ENCODE measurements at places on chromosomes 1 and 21.

- no peak for DNase-seq
Observed at GRCh38 chr1:17156108-17156507, 36.9 kb upstream of the PADI2 start.

GRCh38 chr1:202291001-202291400 lies 50.7 kb downstream of the UBE2T start:
- no peak for DNase-seq

- no peak for DNase-seq
Observed at GRCh38 chr1:244052016-244052727, 1.1 kb downstream of the ZBTB18 start.

DNA sequence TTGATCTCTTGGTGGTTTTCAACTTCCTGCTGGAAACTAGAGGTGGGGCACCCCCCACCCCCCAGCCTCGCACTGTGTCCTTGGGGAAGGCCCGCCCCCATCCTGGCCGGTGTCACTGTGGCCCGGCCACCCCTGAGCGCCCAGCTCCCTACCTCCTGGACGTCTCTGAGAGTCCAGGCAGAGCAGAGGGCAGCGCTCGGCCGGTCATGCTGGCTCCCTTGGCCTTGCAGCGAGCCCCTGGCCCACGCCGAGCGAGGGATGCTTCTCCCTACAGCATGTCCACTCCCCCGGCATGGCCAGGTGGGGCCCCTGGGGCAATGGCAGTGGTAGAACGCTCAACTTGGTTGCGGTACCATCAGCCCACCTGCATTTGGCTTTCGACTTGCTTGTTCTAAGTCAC lies 28.7 kb upstream of the TRAPPC10 start:
- no peak for DNase-seq

DNA sequence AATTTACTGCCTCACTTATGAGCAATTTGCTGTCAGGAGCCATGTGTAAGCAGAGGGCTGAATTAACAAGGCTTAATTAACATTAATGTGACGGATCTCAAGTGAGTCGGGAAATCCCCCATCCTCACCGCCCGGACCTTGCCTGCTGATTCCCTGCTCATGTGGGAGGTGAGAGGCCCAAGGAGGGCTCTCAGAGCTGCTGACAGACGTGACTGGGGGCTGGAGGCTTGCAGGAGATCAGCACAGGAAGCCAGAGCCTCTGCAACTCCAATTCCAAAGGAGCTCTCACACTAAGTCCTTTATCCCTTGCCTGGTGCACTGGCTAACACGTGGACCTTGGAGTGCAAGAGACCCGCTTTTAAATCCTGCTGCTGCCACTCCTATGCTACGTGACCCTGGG lies 19.4 kb downstream of the LRP8 start:
- no peak for DNase-seq

- DNase-seq: no peak
Observed at GRCh38 chr1:25504706-25505595, 38.5 kb upstream of the LDLRAP1 start.

- no peak for DNase-seq
Observed at GRCh38 chr21:38955495-38955894, 149.8 kb downstream of the ETS2 start.

- no peak for DNase-seq
Observed at GRCh38 chr1:97680470-97680869, 240.4 kb downstream of the DPYD start.

GRCh38 chr1:239185245-239185619 lies 201.1 kb upstream of the CHRM3 start:
- DNase-seq: no peak

DNA sequence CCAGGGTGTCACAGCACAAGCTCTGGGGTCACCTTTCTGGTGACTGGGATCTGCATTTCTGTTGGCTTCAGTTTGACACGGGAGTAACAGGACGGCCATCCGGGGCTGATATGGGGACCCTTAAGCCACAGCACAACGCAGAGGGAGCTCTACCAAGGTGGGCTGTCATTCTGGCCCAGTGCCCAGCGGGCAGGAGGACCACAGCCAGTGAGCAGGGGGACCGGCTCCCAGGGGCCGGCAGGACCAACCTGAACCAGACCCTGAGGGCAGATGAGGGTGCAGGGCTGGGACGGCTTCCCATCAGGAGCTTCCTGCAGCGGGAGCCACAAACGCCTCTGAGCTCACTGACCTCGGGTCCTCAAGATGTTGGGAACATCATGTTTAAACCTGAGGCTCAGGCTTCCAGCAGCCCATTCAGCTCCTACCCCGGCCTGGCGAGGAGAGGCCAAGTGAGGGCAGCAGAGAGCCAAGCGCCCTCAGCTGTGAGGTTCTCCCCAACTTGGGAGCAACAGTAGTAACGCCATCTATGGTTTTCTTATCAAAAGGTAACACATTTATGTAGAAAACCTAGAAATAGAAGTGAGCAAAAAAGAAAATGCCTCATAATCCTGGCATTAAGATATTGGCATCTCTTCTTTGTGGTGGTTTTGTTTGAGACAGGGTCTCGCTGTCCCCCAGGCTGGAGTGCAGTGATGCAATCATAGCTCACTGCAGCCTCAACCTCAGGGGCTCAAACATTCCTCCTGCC lies 26.8 kb downstream of the TMEM201 start:
- DNase-seq: no peak

DNA sequence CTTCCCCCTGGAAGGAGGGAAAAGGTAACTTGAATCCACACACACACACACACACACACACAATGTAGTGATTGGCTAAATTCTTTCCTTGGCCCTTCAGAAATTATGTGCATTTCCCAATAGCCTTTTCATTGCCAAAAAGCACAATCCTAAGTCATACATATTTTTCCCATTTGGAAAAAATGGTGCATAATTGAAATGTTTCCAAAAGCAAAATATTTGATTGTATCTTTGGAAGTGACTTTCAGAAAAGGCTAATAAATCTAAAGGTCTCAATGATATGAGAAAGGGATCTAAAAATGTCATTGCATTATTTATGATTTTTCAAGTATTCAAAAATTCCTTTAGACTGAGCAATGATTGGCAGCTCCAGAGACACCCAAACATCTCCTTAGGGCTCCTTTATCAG lies 43.5 kb upstream of the NEK7 start:
- no peak for DNase-seq

DNA sequence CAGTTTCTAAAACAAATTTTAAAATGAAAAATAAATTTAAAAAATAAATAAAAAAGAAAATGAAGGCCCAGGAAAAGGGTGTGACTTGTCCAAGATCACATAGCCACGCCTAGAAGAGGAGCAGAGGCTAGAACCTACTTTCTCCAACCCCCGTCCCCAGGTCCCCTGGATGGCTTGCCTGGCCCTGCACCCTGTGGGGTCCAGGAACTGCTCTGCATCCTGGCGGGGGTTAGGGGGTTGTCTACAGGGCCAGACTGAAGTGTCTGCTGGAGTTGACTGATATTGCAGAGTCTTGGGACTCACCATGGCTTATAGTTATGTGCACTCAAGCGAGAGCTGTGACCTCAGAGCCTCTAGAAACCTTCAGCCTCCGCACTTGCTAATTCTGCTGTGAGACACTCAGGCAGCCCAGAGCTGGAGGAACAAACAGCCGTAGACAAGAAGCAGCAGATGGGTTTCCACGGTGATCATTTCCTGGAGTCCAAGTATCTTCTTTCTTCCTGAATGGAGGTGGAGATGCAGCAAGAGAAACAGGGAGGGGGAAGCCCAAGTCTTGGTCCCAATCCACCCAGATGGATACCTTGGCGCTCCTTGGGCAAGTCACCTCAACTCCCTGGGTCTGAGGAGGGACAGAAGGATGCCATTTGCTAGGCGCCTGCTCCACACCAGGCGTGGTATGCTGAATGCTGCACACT lies 5.2 kb upstream of the EXTL1 start:
- no peak for DNase-seq

DNA sequence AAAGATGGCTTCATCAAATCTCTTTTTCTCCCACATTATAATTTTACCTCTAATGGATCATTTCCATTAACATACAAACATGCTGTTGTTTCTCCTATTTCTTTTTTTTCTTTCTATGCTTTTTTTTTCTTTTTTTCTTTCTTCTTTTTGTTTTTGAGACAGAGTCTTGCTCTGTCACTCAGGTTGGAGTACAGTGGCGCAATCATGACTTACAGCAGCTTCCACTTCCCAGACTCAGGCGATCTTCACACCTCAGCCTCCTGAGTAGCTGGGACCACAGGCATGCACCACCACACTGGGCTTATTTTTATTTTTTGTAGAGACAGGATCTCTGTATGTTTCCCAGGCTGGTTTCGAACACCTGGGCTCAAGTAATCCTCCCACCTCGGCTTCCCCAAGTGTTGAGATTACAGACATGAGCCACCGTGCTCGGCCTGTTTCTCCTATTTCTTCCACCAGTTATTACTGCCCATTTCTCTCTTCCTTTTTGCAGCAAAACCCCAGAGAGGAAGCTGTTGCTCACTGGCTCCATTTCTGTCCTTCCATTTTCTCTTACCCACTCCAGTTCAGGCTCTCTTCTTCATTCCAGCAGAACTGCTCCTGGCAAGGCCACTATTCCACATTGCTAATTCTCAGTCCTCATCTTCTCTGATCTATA lies 32.1 kb upstream of the OPRD1 start:
- DNase-seq: no peak

DNA sequence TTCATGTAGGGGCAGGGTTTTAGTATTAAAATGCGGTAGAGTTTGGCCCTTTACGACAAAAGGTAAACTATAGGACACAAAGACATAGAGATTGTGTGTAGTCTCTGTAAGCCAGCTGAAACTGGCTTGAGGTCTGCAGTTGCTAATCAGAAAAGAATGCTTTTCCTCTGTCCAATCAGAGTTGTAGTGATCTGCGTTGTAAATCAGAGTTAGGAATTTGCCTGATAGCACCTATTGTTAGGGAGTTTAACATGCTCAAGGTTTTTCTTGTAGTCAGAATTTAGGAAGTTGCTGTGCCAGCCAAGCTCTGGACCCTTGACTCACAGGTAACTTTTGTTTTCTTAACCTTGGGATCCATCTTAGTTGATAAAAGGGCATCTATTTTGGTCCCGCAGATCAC lies 61.2 kb upstream of the VTCN1 start:
- no peak for DNase-seq

GRCh38 chr1:153515504-153516394 lies 20.0 kb downstream of the S100A6 start:
- DNase-seq: no peak

GRCh38 chr1:221875004-221875330 lies 133.1 kb upstream of the DUSP10 start:
- no peak for DNase-seq

- no peak for DNase-seq
Observed at GRCh38 chr21:20086508-20086907, 911.7 kb upstream of the NCAM2 start.

DNA sequence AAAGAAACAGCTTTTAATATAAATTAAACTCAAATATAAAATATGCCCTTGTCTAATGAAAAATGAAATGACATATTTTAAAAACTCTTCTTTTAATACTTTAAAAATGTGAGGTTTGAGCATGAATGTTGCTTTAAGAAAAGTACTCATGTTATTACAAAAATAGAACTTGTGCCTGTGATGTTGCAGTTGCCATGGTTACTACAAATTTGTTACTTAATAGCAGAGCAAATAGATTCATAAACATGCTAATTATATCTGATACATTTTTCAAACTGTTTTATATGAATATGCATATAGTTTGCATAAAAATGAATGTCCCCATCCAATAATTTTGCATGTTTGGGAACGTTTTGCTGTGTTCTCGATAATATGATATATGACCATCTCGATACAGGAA lies 152.3 kb upstream of the DPYD start:
- DNase-seq: no peak

GRCh38 chr1:159881622-159882526 lies 18.1 kb downstream of the CFAP45 start:
- DNase-seq: no peak

DNA sequence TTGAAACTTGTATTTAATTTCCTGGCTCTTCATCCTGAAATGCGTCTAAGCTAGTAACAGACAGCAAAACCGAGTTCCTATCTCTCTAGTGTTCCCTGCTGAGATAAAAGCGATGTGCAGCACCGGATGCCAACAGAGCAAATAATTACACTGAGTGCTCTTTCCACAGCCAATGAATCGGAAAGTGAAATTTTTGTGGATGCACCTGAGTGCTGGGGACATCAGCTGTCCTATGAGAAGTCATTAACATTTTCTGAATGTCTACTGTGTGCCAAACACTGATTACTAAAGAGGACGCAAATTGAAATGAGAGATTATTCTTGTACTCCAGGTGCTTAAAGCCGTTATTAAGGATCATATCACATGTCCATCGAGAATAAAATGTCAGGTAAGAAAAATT lies 278.0 kb downstream of the RGS7 start:
- no peak for DNase-seq

DNA sequence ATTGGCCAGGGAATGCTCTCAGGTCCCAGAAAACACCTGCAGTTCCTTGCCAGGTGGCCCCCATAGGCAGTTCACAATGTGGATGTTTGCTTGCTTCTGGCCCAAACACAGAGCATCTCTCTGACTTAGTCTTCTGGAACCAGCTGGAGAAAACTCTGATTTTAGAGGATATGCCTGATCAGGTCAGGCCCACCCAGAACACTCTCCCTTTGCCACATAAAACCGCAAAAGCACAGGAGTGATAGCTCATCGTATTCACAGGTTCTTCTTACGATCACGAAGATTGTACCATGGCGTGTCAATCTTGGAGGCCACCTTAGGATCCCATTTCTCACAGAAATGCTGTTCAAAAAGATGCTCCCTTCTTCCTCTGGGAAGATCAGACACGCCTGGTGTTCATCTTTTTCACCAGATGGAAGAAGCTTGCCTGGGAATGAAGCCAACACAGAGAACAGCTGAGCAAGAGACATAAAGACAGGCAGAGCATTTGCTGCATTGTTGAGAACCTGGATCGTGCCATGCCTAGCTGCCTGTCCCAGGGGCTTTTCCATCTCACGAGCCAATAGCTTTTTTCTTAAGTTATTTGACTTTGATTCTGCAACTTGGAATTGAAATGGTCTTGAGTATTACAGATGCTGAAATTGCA lies 11.6 kb upstream of the CD247 start:
- DNase-seq: no peak

- DNase-seq: no peak
Observed at GRCh38 chr1:198175423-198176170, 18.8 kb downstream of the NEK7 start.

- DNase-seq: no peak
Observed at GRCh38 chr1:151817353-151817730, 12.1 kb upstream of the LINGO4 start.

DNA sequence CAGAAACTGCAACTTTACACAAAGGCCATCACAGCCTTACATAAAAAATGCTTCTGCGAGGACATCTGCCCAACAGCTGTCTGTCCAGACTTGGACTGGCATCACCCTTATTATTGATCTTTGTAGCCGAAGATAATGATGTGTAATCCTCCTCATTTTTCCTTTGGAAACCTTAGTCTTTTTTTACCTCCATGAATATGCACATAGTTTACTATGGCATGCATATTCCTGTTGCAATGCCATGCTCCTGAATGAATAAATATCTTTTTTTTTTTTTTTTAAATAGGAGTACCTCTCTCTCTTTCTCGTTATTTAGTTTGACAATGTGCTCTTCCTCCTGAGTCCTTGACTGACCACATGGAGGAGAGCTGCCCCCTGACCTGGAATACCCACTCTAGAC lies 409.6 kb upstream of the USP24 start:
- DNase-seq: no peak
